AG09309 (cell line): ENCODE measurements at places on chromosomes 7 and 10.

GRCh38 chr10:103199488-103199887, 6.4 kb upstream of the NT5C2 start:
- no peak for DNase-seq

GRCh38 chr10:78248651-78249464, 215.2 kb downstream of the RPS24 start:
- DNase-seq = peak; percentile 78

DNA sequence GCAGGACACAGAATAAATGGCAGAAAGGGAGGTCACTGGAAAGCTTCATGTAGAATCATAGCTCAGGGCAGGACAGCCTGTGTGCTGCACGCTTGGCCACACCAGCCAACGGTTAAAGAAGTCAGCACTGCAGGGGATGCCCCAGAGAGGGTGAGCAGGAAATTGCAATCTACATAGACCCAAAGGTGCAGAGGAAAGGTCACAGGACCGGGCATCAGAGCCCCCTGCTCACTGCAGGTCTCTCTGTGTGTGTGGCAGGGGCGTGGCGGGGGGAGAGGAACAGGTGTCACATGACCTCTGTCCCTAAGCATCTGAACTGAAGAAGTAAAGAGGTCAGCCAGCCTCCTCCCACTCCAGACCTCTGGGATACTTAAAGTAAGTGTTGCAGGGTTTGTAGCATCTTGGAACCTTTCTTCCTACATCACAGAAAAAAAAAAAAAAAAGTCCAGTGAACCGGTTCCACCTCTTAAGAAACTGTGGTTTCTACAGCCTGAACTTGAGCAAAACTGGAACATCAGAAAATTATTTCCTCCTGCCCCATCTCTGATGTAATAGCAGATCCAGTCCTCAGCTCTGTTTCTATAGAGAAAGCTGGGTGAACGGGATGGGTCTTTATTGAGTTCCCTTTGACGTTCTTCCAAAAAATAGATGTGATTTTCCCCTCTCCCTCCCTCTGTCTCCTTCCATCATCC, 64.3 kb downstream of the RGS10 start:
- DNase-seq = no peak

GRCh38 chr7:88243345-88243909, 23.6 kb upstream of the SRI start:
- DNase-seq = no peak

DNA sequence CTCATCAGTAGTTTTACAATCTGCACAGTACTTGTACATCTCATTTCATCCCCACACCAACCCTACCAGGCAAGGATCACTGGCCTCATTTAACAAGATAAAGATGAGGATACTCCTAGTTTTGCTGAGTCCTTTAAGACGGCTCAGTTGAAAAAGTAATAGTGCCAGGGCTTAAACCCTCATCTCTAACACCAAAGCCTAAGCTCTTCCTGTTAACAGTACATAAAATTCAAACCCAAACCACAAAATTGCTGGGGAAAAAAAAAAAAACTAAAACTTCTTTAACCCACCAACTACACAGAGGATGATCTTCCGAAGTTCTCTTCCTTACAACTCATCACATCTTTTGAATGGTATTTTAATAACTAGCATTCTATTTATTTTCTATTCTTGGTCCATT, 1.3 kb downstream of the SAR1A start:
- no peak for DNase-seq

- no peak for DNase-seq
Measured at GRCh38 chr7:155234950-155235789, 62.5 kb upstream of the INSIG1 start.

DNA sequence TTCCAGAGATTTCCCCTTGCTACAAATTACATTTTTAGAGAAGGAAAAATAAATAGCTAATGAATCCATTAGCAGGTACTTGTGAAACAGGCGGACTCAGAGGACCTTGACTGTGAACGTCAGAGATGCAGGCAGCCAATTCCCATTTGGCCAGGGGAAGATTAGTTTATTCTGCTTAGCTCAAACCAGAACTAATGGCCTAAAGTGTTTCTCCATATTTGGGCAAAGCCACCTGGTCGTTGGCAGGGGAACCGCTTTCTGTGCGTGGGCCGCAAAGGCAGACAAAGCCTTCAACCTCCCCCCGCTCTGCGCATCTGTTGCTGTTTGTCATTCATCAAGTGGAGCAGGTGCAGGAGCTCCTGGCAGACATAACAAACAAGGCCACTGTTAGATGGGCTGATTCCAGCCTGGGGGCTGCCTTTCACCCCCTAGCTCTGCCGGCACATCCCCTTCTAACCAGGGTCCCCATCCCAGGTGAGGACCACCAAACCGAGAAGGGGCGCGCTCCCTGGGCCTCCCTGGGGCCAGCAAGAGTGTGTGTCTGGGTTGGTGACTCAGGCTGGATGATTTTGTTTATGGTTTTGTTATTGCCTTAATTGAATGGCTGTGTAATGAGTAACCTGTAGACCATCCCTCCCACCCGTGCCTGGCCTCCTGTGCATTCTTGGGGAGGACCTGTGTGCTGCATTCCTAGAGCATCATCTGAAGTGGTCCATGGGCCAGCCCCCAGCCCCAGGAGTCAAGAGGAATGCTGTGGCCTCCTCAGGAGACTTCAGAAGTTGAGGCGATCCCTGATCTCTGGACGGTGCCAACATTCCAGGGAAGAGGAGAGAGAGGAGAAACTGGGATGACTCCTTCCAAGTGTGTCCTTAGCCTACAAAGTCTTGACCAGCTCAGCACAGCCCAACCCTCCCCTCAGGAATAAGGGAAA, 14.5 kb upstream of the CPA1 start:
- DNase-seq = no peak

DNA sequence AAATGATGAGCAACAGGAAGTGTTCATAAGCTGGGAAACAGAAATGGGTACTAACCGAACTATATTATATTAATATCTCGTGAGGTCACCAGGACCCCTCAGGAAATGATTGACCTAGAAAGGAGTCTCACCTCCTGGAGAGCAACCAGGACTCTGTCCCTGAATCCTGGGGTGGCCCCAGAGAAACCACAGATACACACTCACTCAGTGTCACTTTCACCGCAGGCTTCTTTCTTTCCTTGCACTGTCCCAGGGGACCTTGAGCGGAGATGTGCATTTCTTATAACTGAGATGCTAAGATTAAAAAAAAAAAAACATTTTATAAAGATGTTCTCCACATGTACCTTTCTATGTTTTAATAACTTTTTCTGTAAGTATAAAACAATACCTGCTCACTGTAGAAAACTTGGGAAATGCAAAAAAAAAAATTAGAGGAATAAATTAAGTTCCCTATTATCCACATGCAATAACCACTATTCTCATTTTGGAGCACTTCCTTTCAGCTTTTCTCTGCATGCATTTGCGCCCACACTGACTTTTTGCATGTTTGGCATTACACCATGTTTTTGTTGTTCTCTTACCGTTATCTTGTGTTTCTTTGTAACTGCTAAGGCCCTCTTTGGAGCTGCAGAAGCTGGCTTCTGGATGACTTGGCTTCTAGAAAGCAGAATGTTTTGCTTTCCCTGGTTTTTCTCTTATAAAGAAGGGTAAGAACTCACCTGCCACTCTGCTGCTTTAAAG, 15.0 kb downstream of the NOD1 start:
- no peak for DNase-seq

GRCh38 chr10:25704622-25705021, 229.4 kb upstream of the MYO3A start:
- no peak for DNase-seq

DNA sequence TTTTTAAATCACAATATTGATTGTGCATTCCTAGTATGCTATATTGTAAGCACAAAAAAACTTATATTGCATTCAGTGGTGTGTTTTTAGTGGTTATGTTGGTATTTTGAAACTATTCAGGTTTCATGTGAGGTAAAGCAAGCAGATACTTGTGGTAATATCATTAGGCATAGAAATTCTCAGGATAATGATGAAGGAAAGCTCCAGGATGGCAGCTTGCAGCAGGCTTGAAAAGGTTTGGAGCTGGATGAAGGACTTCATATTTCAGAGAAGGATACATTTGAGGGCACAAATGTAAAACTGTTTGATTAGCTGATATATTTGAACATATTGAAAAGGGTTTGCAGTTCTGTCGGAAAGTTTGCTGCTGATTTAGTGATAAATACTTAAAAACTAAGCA, 17.5 kb downstream of the TRIM24 start:
- DNase-seq = no peak

GRCh38 chr7:66182920-66183319, 22.2 kb upstream of the TPST1 start:
- DNase-seq = no peak

DNA sequence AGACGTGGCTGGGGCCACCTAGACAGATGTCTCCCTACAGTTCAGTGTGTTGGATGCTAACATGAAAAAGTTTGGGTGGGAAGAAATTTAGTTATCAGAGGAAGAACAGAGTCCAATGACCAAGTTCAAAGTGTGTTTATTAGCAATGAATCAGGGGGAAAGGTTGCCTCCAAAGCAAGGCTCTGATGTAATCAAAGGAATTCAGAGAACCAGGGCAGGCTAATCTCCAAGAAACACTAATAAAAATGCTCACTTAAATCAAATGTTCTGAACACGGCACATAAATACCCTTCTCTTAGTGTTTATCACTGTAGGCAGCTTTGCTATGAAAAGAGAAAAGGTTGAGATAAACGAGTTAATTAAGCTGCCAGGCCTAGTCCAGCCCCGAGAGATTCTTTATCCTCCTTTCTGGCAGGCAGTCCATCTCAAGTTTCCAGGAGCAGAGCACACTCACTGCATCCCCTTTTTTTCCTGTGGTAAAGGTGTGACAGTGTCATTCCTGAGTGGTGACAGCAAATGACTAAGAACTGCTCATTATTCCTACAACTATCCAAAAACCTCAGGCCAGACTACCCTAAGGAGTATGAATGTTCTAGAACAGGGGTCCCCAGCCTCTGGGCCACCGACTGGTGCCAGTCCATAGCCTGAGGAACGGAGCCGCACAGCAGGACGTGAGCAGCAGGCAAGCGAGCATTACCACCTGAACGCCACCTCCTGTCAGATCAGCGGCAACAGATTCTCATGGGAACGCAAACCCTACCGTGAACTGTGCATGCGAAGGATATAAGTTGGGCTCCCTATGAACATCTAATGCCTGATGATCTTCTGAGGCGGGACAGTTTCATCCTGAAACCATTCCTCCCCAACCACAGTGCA, 66.9 kb upstream of the FHIP2A start:
- DNase-seq = peak; percentile 73

DNA sequence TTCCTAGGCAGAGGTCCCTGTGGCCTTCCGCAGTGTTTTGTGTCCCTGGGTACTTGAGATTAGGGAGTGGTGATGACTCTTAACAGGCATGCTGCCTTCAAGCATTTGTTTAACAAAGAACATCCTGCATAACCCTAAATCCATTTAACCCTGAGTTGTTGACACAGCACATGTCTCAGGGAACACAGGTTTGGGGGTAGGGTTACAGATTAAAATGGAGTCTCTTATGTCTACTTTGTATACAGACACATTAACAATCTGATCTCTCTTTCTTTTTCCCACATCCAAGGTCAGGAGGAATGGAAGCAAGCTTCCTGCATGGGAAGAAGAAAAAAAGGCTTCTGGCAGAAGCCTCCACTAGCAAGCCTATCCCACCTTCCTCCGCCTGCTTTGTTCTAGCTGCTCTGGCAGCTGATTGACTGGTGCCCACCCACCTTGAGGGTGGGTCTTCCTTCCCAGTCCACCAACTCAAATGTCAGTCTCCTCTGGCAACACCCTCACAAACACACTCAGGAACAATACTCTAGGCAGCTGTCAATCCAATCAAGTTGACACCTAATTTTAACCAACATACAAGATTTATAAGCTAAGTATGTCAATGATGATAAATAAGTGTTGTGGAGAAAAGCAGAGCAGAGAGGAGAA, 176.5 kb upstream of the CCZ1B start:
- DNase-seq = no peak

DNA sequence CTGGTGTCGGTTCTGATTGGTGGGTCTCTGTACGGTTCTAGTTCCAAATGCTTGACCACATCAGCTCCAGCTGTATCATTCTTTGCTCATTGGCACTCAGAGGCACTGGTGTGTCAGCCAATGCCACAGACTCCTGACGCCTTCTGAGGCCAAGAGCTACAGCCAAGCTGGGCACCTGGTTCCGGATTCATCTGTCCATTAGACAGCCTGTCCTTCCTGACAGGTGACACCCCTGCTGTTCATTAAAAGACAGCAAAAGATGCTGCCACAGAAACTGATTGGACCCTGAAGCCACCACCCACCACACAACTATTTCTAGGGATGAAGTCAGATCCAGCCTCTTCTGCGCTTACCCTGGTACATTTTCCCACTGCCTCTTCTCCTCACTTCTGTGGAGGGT, 35.6 kb downstream of the COL13A1 start:
- DNase-seq = no peak

GRCh38 chr7:137545059-137545716, 201.7 kb upstream of the PTN start:
- no peak for DNase-seq

DNA sequence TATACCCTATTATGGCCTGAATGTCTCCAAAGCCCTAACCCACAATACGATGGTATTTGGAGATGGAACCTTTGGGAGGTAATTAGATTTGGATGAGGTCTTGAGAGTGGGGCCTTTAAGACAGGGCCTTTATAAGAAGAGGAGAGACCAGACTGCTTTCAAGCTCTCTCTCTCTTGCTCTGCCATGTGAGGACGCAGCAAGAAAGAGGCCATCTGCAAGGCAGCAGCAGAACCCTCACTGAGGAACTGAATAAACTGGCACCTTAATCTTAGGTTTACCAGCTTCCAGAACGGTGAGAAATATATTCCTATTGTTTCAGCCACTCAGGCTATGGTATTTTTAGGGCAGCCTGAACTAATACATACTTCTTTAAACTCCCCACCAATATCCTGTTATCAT, 2.0 kb upstream of the GNAI1 start:
- DNase-seq = no peak

- no peak for DNase-seq
Measured at GRCh38 chr7:137696376-137696775, 150.4 kb downstream of the DGKI start.

GRCh38 chr10:35336084-35336831, at the start of gene CCNY:
CCNY (plus strand) TSS chr10:35336509; CDS start chr10:35337054, 545 bp downstream.
- no peak for DNase-seq

DNA sequence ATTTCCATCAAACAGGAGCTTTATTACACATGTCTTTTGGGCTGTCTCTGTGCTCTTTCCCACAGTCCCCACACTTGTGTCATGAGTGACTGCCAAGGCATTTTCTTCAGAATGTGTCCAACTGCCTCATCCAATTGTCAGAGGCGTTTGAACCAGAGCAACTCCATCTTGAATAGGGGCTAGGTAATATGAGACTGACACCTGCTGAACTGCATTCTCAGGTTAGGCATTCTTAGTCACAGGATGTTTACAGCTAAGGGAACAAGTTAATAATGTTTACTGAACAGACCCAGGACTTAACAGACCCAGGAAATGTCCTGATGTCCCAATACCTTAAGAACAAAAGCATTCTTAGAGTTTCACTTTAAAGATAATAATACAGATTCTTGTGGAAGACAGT, 595.5 kb downstream of the REEP3 start:
- DNase-seq = no peak

DNA sequence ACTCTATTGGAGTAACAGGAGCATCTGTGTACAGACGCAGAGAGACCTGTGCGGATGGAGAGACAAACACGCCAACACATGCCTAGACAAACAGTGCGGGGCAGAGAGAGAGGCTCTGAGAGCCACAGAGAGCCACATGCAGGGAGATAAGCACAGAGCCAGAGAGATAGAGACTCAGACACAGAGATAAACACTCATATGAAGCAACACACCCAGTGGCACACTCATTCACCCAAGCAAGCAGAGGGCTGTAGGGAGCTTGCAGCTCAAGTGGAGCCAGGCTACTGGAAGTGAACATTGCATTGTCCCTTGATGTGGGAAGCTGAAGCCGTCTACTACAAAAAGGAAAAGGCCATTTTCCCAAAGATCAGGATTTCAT, 46.6 kb upstream of the PODXL start:
- no peak for DNase-seq
